NCI-H187 treated with DMSO at 0.1 percent for 48 hours (cell line): ENCODE measurements at places on chromosomes 12 and 14.

GRCh38 chr12:99130808-99131553 lies 485.9 kb downstream of the APAF1 start:
- no peak for DNase-seq

GRCh38 chr12:9039397-9039977 lies 50.1 kb downstream of the KLRG1 start:
- DNase-seq = no peak

DNA sequence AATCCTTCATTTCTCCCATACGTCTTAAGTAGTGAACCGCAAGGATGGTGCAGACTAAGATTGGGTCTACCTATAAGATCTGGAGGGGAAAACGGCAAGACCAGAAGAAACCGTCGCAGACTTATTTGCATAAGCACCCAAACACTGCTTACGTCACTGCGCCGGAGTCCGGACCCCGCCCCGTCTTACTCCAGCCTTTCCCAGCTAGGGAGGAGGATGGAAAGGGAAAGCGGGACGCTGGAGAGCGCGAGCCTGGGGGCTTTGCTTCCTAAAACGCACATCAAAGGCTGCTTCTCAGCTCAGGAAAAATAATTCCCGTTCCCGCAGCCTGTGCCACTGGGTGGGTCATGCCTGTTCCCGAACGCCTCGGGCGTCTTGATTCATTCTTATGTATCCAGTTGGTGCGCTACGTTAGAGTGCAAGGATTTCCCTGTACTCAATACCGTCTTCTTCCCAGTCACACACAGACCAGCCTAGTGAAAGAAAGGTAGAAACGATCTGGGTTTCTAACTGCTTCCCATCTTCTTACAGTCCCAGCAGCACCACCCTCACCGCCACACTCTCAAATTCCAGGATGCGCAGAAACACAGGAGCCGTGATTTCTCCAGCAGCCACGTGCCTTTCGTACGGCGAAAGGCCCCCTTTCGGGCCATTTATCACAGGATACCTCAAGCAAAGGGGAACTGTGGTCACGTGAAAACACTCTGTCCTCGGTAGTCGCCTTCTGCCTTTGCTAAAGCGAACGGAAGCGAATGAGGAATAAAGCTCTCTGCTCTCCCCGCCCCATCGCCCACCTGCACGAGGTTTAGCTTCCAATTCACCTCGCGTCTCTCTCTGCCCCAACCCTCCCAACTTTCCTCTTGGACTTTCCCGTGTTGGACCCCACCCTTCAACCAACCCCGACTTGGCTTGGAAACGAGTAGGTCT lies 1.1 kb downstream of the SLC6A15 start:
- peak; percentile 10 for DNase-seq

- peak; percentile 72 for DNase-seq
Measured at GRCh38 chr14:93431036-93431670, 414 bp downstream of the UNC79 start.

DNA sequence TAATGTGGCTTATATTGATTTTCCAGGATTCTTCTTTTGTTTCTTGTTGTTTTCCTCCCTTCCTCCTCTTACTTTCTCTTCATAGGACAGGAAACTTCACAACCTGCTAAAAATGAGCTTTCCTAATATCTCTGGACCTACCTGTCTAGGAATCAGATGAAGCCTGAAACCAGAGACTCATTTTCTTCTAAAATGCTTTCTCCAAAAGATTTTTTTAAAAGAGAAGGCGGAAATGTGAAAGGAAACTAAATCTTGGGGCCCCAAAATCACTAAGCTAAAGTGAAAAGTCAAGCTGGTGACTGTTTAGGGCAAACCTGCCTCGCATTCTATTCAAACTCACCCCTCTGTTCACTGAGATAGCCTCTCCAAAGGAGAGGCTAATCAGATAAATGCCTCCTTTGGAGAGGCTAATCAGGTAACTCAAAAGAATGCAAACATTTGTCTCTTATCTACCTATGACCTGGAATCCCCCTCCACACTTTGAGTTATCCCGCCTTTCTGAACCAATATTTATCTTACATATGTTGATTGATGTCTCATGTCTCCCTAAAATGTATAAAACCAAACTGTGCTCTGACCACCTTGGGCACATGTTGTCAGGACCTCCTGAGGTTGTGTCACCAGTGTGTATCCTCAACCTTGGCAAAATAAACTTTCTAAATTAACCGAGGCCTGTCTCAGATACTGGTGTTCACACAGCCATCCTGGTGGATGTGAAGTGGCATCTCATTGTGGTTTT lies 72.7 kb upstream of the HECTD1 start:
- no peak for DNase-seq

DNA sequence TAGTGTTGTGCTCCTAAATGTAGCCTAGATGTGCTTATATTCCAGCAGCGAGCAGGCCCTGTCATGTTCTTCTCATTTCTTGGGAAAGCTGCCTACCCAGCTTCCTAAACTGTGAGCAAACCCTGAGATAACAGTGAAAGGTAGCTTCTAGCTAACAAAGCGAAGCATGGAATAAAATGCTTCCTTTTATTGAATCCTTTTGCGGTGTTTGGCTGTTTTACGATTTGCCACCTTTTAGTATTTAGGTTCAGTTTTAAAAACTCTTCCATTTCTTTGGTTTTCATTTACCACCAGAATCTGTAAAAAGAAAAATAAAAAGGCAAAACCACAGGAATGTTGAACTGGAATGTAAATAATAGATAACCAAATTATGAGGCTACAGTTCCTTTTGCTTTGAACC lies 5.0 kb upstream of the PKP2 start:
- DNase-seq = no peak

GRCh38 chr14:100336618-100337530 lies 13.7 kb downstream of the SLC25A47 start:
- no peak for DNase-seq

DNA sequence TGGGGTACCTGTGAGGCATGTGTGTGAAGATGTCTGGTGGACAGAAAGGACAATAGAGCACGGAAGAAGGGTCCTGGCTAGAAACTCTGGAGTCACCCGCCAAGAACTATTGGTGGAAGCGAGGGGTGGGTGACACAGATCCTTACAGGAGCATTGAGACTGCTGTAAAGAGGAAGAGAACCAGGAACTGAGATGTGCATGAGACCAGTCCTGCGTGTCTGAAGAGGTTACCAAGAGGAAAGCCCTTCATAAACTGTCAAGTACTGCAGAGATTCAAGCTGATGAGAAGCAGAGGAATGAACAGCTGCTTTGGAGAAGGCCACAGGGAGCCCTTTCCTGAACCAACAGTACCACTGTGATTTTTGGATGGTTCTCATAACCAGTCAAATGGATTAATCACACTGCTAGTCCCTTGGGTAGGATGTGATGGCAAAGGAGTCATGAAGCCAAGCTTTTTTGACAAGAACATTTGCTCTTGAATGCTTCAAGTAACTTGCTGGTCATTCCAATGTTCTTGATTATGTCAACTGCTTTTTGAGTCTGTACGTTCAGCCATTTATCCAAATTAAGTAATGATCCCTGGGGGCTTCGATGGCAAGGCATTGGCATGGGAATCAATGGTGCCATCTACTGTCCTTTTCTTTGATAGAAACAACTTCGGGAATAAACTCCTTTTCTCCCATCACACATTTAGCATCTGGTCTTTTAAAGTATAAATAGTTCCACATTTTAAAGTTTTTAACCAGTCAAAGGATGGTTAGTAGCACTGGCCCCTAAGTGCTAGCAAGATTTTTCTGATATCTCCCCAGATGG lies 42.9 kb downstream of the GPR135 start:
- no peak for DNase-seq

DNA sequence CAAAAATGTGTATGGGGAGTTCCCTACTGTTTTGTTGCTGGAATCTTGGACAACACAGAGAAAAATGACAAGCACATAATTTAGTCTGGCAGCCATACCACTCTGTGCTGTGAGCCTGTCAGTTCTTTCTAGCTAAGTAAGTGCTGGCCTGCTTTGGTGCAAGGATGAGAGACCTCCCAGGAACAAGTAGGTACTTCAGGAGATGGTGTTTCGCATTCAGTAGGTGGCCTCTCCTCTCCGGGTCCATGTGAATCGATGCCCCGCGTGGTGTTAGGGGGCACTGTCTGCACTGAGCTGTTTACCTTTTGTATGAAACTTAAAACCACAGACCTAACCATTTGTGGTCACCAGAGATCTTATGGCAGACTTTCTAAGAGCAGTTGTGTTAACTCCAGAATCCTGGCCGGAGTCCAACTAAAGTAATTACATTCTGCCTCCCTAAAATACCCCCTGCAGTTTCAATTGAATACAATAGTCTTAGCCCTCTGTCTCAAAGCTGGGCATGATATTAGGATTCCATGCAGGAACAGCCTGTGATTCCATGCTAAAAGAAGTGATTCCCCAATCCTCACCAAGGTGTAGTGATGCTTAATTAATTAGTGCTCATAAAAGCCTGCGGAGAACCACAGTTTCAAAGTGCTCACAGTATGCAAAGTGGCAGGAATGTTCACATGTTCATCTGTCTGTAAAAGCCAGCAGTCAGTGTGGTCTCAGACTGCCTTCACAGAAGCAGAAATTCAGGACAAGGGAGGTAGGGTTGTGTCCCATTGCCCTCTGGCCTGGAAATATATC lies 64.2 kb downstream of the LLPH start:
- peak; percentile 73 for DNase-seq

- DNase-seq = no peak
Measured at GRCh38 chr12:52228366-52228765, 4.7 kb upstream of the KRT7 start.

GRCh38 chr12:64825143-64826021 lies 935 bp downstream of the TBC1D30 start:
- peak; percentile 66 for DNase-seq

DNA sequence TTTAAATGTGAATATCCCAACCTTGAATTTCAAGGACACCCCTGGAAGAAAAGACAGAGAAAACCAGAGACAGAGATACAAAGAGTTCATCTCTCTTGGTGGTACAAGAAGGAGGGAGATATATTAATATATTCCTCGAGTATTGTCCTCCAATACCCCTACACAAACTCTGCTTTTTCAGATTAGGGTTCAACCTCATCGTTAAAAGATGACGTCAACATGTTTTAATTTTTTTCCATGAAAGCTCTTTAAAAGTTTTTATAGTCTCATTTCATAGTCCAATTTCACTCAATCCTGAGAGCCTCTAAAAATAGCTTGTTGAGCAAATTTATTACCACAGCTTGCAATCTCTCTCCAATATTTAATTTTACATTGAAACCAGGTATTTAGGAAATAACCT lies 19.4 kb downstream of the RHOJ start:
- DNase-seq = no peak

DNA sequence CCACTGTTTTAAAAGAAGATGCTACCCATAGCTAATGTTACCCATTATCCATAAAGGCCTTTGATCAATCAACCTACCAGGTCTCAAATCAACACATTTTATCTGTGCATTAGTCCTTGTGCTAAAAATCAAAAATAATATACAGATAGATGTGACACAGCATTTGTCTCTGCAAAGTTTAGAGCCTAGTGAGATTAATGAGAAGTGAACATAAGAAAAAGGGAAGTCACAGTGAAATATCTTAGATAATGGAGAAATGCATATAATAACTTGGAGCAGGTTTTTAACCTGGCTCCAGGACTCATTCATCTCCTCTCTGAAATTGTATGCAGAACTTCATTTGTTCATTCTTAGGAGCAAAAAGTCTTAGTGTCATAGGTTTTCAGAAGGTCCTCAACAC lies 7.2 kb downstream of the PDE3A start:
- DNase-seq = no peak

- no peak for DNase-seq
Measured at GRCh38 chr12:95718006-95718431, 72.5 kb downstream of the NTN4 start.

DNA sequence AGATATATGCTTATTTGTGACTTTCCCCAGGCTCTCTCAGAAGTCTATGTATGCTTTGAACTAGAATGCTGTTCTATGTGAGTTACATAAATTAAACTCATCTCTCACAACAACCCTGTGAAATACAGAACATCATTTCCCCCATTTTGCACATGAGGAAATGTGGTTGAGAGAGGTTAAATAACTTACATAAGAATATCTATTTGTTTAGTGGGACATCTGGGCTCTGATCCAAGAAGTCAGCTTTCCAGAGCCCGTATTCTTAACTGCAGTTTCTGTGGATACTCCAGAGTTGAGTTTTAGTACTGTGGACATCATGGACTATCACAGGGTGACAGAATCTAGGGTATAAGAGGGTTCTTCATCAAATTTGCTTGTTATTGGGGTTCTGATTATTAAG lies 242.5 kb upstream of the ARHGAP5 start:
- no peak for DNase-seq

- no peak for DNase-seq
Measured at GRCh38 chr12:111201036-111201435, 167.9 kb downstream of the PHETA1 start.

DNA sequence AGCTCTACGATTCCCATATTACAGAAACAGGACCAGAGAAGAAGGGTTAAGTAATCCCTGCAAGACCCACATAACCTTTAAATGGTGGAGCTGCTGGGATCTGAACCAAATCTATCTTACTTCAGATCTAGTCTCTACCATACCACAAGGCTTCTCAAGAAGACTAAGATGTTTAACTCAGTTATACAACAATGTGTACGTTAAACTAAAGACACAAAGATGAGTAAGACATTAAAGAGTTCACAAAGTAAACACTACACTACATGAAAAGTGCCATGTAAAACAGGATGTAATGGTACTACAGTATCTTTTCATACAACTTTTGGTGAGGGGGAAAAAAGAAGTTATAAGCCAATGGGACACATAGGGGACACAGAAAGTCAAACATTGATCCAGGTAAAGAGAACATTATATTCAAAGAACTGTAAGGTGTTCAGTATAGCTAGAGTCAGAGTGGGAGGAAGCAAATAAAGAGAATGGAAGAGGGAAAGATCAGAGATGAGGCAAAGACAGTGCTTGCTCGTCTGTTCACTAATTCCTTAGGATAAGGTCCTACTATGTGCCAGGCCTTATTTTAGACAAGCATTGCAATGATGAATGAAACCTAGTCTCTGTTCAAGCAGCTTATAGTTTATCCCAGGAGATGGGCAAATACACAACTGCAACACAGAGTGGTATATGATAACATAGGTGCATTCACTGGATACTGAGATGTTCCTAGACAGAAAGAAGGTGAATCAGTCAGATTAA lies 7.7 kb downstream of the TMED10 start:
- DNase-seq = no peak

DNA sequence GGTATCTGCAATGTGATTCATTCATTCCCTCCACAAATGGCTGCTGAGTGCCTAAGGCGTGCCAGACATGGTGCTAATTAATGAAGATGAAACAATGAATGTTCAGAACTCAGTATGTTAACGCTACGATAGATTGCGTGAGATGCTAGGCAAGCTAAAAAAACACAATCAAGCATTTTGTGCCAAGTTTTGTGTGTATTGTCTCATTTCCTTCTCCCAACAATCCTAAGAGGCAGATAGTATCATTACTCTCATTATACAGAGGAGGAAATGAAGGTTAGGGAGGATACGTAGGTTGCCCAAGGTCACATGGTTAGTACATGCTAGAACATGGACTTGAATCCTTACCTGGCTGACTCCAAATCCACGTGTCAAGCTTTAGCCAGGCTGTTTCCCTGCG lies 264.4 kb downstream of the EFCAB11 start:
- DNase-seq = no peak

DNA sequence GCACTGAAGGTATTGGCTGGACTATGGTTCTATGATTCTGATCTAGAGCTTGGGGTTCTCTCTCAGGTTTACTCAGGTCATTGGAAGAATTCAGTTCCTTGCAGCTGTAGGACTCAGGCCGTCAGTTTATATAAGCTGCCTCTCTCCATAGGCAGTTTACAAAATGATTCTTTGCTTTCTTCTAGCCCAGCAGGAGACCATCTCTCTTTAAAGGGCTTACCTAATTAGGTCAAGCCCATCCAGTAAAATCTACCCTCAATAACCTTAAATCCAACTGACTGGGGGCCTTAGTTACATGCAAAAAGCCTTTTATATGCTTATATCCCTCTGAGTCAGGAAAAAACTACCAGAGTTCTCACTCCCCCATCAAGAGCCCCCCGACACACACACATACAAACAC lies 80.5 kb upstream of the GARIN6 start:
- DNase-seq = no peak
